AG10803 (cell line): ENCODE measurements at places on chromosomes 16 and 17.

GRCh38 chr17:661509-661908, 53.1 kb downstream of the VPS53 start:
- DNase-seq = no peak

GRCh38 chr17:29154516-29155226, 25.5 kb downstream of the MYO18A start:
- no peak for DNase-seq

GRCh38 chr17:77716289-77716926, 242.1 kb upstream of the TNRC6C start:
- no peak for DNase-seq

DNA sequence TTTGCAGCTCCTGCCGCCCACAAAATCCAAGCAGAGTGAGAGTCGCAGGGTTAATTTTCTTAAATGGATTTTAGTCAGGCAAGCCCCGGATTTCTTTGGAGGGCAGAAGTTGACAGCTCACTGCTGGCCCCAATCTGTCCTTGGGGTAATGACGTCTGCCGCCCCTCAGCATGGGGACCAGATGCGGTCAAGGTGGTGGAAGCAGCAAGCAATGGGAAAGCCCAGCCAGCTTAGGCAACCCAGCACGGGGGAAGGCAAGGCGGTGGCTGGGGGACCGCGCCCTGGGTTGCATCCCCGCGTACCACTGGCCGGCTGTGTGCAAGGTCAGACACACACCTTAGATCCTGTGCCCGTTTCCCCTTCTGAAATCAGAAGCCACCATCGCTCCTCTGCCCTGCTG, 321.7 kb downstream of the C16orf95 start:
- no peak for DNase-seq

- DNase-seq = no peak
Observed at GRCh38 chr16:81629896-81630634, 149.0 kb upstream of the PLCG2 start.

- DNase-seq = no peak
Observed at GRCh38 chr16:3577302-3577752, at the start of gene NLRC3. Gene NLRC3, minus strand, starts transcription at chr16:3577403. Its CDS starts 12,367 bp downstream, at chr16:3565036.

- DNase-seq = no peak
Observed at GRCh38 chr17:77501101-77501566, 360.4 kb downstream of the SEC14L1 start.

- DNase-seq = no peak
Observed at GRCh38 chr17:2551493-2551892, 39.8 kb upstream of the METTL16 start.

DNA sequence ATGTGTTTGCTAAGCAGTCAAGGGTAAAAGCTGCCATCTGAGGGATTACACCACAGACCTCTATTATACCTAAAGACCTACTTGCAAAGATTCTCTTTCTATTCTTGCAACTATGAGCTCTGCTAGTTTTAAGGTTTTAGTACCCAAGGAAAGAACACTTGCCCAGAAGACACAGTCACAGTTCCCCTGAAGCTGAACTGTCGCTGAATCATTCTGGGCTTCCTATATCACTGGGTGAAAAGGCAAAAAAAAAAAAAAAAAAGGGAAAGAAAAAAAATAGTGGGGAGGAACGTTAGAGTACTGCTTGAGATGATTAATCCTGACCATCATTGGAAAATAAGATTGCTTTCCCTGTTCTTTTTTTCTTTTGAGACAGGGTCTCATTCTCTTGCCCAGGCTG, 37.9 kb downstream of the LYRM1 start:
- DNase-seq = peak; percentile 27

GRCh38 chr16:85796152-85796551, 3.2 kb downstream of the EMC8 start:
- DNase-seq = no peak

- DNase-seq = no peak
Observed at GRCh38 chr17:8887301-8887700, 19.8 kb upstream of the PIK3R6 start.

- DNase-seq = no peak
Observed at GRCh38 chr17:3788200-3788599, 12.8 kb downstream of the ITGAE start.

DNA sequence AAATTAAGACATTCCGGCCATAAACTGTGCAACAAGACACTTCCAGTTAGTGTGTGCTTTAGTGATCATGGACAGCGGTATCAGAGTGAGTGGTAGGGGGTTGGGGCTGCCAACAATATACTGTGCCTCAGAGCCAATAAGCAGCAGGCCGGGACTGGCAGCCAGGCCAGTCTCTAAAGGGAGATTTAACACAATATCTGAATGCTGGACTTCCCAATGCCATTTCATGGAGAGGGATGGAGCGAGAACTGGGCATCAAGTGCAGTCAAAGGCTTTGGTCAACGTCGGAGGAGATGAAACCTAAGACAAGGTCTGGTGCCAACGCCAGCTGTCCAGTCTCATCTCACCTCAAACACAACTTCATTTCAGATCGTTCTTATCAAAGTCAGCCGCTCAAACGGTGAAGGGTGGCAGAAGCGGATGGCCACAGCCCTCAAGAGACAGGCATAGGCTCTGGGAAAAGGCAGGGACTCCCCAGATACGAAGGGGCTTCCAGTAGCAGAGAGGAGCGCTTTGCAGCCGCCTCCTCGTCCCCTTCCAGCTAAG, 935 bp downstream of the USP32 start:
- DNase-seq = peak; percentile 58

- DNase-seq = no peak
Observed at GRCh38 chr16:2471653-2472487, 773 bp downstream of the NTN3 start.

- peak; percentile 82 for DNase-seq
Observed at GRCh38 chr16:85245307-85246172, 133.3 kb upstream of the CIBAR2 start.

DNA sequence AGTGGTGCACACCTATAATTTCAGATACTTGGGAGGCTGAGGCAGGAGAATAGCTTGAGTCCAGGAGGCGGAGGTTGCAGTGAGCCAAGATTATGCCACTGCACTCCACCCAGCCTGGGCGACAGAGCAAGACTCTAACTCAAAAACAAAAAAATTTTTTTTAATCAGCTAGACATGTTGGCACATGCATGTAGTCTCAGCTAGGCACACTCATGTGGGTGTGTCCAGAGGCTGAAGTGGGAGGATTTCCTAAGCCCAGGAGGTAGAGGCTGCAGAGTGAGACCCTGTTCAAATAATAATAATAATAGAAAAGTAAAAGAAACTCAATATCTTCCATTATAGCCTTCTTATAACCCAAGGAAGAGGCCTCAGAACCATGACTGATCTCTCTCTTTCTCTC, 11.5 kb upstream of the ARHGAP17 start:
- DNase-seq = no peak

GRCh38 chr16:281660-282255, 1.2 kb upstream of the PDIA2 start:
- DNase-seq = no peak

GRCh38 chr17:33970279-33970678, 284.8 kb upstream of the CCL2 start:
- DNase-seq = no peak

GRCh38 chr17:42018339-42018738, 1.1 kb upstream of the DNAJC7 start:
- no peak for DNase-seq

DNA sequence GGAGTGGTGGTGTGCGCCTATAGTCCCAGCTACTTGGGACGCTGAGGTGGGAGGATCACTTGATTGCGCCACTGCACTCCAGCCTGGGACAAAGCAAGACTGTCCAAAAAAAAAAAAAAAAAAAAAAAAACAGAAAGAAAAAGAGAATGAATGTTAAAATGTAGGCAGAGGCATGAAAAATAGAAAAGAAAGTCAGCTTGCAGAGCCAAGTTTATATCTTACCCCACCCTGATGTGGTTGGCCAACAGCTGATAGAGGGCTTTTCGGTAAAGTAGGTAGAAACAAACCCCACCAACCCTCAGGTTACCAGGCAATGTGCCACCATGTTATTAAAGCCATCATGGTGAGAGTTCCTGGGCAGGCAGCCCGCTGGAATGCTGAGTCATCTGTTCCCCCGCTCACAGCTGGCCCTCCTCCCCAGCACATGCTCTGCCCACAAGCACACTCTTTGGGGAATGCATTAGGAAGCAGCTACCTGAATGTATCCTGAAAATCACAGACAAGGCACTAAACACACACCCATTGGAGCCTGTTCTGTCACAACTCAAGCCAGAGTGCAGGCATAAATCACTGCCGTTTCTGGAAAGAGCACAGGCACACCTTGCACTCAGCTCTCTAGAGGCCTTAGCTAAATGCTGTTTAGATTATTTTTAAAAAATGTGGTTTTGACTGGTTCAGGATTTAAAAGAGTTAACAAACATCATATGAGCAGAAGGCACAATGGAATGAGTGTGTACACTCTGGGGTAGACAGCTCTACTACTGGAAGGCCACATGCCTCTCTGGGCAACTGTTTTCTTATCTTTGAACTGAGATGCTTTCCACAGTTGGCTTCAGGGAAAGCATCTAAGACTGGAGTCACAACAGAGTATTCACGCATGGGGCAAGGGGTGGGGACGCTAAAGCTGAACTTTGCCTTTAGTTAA, 128.5 kb downstream of the PARN start:
- peak; percentile 97 for DNase-seq

DNA sequence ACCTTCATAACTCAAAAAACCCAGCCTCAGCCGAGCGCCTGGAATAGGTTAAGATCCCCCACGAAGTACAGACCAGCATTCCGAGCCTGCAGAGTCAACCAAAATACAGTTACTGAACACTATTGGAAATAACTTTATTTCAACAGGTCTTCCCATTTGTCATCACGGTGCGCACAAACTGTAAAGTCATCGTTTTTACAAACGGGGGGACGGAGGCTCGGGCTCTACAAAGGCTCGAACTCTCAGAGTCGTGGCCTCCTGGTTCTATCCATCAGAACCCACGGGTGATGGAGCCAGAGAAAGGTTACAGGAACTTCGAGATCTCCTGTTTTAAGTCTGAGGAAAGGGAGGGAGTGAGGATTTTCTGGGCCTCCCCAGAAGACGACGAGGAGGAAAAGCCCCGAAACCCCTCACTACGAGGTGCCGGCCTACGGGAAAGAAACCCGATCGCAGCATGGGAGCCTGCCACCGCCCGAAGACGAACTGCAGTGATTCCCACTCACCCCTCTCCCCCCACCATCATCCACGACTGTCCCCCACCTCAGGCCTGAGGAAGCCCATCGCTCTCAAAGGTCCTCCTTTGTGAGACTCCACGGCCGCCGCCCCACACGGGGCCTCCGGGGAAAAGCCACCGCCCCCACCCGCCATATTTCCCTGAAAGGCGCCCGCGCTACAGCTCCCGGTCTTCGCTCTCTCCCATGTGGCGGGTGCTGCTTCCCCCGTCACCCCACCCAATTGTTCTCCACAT, 917 bp downstream of the YWHAE start:
- peak; percentile 51 for DNase-seq

DNA sequence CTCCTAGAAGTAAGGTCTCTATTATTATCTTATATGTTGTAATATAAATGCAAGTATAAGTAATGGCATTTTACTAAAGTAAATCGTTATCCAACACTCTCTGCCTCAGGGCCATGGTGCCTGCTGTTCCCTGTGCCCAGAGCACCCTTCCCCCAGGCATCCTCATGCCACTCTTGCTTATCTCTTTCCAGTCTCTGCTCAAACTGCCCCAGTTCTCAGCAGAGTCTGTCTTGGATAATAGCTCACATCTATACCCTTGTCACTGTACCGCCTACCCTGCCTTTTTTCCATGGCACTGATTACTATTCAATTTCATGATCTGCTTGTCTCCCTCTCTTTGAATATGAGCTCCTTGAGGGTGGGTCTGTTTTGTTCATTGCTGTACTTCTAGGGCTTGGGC, 31.7 kb downstream of the CDH1 start:
- no peak for DNase-seq

DNA sequence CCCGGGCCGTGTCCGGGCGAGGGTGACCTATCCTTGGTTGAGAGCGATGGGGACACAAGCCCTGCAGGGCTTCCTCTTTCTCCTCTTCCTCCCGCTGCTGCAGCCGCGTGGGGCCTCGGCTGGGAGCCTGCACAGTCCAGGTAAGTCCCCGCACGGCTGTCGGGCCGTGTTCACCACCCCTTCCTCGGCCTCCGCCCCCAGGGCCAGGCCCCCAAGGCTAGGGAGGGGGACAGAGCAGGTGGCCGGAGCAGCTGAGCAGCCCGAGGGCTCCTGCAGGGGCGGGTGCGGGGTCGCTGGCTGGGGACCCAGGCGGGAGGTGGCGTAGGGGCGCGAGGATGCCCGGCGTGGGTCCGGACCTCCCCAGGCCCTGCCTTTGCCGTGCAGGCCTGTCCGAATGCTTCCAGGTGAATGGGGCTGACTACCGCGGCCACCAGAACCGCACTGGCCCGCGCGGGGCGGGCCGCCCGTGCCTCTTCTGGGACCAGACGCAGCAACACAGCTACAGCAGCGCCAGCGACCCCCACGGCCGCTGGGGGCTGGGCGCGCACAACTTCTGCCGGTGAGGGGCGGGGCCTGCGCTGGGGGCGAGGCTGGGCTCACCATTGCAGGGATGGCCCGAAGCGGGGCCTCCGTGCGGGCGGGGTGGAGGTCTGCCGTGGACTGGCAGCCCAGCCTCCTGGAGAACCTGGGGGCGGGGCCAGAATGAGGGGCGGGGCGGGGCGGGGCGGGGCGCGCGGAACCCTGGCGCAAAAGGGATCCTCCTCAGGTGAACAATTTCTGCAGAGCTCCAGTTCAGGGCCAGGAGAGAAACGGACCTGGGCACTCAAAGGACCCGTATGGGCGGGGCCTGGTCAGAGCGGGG, 631 bp downstream of the KREMEN2 start:
- DNase-seq = no peak

GRCh38 chr17:7382901-7383300, 2.0 kb downstream of the TNK1 start:
- no peak for DNase-seq

DNA sequence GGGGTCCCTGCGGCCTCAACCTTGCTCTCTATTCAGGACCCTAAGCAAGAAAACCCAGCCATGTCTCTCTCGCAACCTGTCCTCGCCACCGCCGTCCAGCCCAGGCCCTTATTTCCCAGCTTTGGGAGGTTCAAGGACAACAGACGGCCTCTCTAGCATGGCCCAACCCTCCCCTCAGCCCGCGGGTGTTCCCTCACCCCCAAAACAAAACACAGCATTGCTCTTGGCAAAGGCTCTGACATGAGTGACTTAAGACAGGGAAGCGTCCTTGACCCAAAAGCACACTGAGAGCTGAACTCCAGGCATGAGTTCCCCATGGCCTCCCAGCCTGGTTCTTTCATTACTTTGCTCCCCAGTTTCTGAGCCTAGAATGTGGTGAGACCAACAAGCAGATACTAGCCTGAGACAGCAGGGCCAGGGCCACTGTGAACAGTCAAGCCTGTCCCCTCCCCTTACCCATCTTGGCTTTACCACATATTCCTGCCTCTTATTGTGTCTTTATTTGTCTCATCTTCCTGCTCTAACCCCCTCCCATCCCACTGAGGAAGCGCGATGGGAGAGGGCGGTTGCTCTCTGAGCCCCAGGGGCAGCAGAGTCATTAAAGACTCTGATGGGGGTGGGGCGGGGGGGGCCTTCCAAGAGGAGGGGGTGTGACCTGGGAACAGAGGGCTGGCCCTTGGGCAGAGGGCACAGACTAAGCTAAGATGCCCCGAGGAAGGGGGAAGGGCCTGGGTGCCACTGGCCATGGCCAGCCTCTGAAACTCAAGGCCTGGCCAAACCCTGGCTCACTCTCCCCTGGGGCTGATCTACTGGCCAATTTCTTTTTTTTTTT, 11.8 kb downstream of the SREBF1 start:
- no peak for DNase-seq

GRCh38 chr17:74677558-74678466, 34.9 kb downstream of the CD300LF start:
- DNase-seq = peak; percentile 7

- no peak for DNase-seq
Observed at GRCh38 chr17:80879723-80880647, 111.7 kb upstream of the CHMP6 start.

- DNase-seq = peak; percentile 90
Observed at GRCh38 chr17:50270435-50271362, 3.6 kb upstream of the TMEM92 start.

GRCh38 chr17:7959503-7960253, 27.7 kb downstream of the CNTROB start:
- DNase-seq = no peak
